ENCODE measurements at places on chromosomes 2 and 18.

DNA sequence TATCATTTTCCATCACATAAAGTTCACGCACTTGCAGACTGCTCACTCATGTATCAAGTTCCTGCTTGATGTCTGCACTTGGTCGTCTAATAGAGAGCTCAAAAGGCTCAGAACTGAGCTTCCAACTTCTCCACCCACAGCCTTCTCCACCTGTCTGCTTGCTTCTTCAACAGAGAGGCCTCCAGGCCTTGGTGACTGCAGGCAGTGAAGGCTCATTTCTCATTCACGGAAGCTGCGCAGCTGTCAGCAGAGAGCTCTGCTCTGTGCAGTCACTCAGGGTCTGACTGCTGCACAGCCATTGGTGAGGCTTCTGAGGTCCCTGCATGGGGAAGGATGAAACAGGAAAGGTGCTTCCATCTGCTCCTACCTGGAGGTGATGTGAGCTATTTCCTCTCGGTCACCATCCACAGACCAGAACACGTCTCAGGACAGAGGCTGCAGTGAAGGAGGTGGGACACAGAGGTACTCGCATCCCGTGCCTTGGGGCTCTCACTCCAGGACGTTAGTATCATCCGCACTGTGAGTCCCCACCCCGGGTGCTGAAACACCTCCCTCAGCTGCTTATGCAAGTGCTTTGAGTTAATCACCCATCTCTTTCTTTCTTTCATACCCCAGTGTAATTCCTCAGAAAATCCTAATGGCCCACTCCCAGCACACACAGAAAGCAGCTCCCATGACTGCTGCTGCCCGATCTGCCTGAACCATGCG, 126.2 kb downstream of the TMEM18 start:
- no peak for DNase-seq

- DNase-seq = no peak
Measured at GRCh38 chr2:23541503-23542229, 156.7 kb downstream of the KLHL29 start.

- no peak for DNase-seq
Measured at GRCh38 chr2:102291319-102292075, 19.9 kb upstream of the IL1RL1 start.

- no peak for DNase-seq
Measured at GRCh38 chr2:143284087-143284675, 155.0 kb downstream of the ARHGAP15 start.

GRCh38 chr2:153770359-153770991, 101.2 kb upstream of the GALNT13 start:
- DNase-seq = no peak

DNA sequence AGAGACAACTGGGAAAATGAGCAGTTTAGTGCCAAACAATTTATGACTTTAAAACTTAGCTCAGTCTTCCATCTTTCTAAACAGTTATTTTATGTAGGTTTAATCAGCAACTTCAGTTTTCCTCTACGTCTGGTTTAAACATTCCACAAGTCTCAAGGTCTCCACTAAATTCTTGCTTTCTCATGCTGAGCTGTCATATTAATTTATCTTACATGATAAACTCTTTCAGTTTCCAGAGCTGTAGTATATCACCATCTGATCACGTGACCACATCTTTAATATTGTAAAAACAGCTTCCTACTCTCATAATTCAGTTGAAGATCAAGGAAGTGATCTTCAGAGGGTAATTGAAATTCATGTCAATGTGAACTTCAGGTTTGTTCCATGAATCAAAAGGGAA, 158.6 kb downstream of the ZNF804A start:
- DNase-seq = no peak

DNA sequence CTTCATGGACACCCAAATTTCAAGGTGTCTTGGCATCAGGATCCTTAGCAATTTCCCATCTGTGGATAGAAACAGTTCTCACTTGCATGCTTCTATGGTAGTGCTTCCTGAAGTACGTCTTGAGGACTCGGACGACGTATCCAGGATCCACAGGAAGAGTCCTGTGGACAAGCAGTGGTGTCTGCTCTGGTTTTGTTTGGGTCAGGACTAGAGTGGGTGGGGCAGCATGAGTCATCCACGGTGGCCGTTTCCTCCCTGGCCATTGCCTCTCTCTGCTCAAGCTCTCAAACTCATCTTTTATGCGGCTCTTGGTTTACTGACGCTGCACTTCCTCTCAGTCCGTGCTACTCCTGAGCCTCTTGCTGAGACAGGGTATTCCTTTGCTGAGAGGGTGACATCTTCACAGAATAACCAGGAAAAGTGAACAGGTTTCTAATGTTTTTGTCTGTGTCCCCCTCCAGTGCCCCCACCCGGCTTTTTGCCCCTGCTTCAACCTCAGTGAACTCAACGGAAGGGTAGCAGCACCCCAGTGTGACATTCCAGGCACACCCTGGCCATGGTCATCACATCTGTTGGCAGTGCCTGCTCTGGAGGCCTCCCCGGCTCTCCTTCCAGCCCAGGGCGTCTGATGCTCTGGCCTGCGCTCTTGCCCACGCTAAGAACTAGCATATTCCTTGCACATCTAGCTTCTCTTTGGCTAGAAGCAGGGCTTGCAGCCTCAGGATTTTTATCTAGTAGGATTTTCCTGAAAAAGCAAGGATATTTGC, 62.2 kb downstream of the ARMC9 start:
- no peak for DNase-seq

DNA sequence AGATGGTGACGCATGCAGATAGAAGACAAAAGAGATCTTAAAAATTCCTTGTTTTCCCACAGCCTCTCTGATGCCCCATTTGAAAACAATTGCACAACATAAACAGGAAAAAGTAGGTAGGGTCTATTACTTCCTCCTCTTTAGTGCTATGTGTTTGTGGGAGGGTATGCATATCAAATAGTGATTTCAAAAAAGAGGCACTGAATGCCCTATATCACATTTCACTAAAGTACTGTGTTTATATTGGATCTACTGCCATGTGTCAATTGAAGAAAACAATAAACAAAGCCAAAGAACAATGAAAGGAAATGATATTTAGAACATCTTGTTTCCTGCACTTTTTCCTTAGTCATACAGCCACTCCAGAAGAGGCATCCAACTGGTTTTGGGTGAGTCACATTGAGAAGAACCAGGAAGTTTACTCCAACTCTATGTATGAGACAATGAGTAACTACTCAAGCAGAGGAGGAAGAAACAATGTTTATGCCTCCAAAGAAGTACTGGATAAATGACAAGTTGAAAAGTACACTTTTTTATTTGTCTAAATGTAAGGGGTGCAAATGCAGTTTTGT, 583.6 kb downstream of the FBXO15 start:
- DNase-seq = no peak

DNA sequence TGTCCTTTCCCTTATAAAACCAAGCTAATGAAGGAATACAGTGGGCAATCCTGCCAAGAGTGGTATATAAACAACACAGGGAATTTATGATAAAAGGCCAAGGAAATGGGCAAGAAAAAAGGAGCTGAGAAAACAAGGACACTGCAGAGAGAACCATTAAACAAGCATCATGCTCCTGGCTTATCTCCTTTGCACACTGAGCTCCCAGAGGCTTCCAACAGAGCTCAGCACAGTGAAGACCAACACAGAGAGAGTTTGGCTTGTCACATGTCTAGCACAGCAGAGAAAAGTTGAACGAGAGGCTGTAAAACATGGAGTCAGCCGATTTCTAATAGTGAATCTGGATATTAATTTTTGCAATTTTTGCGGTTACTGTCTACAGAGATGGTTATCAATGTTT, 68.0 kb upstream of the KLF7 start:
- no peak for DNase-seq

DNA sequence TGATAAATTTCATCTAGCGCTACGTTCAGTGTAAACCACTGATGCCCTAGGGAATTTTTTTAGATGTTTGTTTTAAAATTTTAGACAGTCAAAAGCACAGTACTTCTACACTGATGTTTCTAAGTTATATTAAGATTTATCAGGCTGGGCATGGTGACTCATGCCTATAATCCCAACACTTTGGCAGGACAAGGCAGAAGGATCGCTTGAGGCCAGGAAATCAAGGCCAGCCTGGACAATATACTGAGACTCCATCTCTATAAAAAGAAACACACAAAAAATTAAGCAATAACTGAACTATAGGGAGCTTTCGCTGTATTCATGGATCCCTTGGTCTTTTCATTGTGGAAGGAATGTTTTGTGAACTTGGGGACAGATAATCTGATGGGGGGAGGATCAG, 50.6 kb upstream of the MAPRE2 start:
- no peak for DNase-seq

DNA sequence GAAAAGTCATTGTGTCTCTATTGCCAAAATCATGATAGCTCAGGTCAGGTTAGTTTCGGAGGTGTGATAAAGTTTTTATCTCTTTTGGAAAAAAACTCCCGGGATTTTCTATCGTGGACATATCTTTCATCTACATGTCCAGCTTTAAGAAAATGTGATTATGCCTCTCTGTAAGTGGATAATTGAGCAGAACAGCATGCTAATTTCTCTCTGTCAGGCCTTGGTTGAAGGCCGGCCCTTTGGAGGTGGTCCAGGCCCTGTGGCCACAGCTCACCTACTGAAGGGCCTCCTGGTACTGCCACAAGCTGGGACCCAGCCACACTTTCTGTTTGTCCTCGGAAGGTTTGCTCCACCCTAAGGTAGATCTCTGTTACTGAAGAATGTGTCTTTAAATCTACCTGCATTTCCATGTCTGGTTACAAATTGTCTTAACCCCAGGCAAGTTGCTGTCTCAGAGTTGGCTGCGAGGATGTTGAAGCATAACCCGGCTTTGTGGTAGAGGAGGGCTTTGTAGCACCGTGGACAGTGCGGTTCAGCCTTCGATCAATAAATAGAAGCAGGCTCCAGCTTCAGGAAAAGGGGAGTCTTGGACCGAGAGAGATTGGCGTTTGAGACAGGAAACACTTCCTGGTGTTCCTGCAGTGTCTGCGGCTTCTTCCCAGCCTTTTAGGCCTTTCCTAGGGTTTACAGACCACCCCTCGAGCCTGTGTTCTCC, 25.5 kb downstream of the TCF7L1 start:
- DNase-seq = no peak

DNA sequence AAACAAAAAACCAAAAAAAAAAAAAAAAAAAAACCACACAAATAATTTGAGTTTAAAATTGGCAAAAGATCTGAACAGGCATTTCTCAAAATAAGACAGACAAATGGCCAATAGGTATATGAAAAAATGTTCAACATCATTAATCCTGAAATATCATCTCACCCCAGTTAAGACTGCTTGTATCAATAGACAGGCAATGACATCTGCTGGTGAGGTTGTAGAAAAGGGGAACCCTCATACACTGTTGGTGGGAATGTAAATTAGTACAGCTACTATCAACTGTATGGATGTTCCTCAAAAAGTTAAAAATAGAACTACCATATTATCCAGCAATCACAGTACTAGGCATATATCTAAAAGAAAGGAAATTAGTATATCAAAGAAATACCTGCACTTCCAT, 523.1 kb downstream of the XIRP2 start:
- no peak for DNase-seq

DNA sequence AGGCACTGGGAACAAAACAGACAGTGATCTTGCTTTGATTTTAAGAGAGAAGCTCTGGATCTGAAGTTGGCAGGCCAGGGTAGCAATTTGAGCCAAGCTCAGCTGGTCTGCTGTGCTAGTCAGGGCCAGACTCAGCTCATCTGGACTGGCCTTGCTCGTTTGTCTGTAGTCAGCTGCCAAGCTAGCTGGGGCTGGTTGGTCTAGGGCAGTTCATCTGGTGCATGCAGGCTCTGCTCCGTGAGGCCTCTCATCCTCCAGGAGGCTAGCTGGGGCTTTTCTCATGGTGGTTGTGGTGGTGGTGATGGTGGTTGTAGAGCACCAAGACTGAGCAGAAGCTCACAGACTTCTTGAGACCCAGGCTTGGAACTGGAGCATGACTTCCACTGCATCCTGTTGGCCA, 10.3 kb downstream of the FBLN7 start:
- DNase-seq = peak; percentile 13

DNA sequence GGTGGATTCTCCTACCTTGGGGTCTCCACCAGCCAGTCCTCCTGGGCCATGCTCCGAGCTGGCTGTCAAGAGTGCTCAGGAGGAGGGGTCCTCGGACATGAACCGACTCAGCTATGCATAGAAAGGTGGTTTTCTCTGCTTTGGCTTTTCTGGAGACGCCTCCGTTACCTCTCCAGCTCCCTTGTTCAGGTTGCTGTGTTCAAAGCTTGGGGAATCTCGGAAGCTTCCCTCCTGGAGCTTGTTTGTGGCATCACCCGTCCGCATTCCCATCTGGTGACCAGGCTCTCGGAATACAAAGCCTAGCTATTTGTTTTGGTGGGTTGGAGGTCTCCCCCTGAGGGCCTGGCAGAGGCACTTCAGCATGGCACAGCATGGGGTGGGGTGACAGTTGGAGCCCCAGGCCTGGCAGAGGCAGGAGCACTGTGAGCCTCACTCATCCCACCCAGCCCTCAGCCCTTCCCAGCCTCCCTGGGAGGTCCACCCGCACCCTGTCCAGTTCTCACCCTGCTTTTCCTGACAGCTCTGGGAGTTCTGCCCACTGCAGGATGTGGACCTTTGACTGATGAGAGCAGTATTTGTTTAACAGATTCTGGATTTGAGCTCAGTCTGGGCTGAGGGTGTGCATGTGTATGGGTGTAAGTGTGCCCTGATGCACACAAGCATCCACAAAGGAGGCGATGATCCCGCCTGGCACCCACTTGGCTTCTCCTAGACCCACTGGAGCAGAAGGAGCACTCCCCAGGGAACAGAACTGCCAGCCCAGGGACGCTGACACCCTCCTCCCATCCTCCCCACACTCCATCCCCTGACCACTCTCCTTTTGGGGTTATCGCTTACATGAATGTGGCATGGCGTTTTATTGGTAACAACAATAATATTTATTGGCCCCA, 107.3 kb upstream of the HS6ST1 start:
- DNase-seq = no peak

DNA sequence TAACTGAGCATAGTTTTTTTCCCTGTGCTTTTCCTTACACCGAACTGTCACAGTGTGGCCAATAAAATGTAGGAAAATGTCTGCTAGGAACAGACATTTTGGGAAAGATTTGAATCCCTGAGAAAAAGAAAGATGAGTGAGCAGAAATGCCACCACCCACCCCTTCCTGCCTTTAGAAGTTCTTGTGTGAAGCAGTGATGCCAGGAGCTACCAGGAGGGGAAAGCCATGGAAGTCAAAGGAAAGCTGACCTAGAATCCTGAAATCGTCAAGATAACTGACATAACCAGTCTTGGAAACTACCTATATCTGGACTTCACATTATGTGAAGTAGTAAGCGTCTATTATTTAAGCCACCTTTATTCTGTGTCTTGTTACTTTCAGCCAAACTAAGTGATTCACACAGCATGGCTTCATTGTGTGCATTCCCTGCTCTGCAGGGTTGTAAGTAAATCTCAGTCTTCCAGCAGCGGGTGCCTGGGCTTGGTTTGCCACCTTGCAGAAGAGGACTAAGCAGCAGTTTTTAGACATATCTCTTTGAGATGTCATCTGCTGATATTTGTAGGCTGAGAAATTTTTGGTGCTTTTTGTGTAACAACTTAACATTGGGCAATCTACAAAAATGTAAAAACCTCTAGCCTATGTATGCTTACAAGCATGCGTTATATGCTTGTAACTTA, 11.2 kb upstream of the SPRED2 start:
- no peak for DNase-seq

- no peak for DNase-seq
Measured at GRCh38 chr2:176699098-176699497, 429.9 kb downstream of the MTX2 start.

All from activated CD4-positive, alpha-beta memory T cell treated with anti-CD3 and anti-CD28 coated beads, Interleukin-2, amount 10 ng/mL, durations not matched to agents 7 days and 5 days (primary cell).